Regular cardiac myocyte (primary cell): ENCODE measurements at places on chromosomes 7 and 10. TPM values are rescaled to one million over a fixed set of nuclear protein-coding genes. Genes with fewer than 3 reads are reported as not detected.

Gene GPR26
- not detected in 2 replicates for total RNA-seq

Gene EGFR
- total RNA-seq = 44.5 and 47.2 TPM in 2 replicates

Gene CHST15
- total RNA-seq = 1.7 and 8.2 TPM in 2 replicates

Gene CYP26C1
- total RNA-seq = under 0.01 TPM in 2 replicates

Gene GFRA1
- total RNA-seq = 0.19 and 0.56 TPM in 2 replicates
